ENCODE measurements at places on chromosomes 1 and 21.

GRCh38 chr1:149885339-149886120, 13.8 kb upstream of the BOLA1 start:
- DNase-seq: peak; percentile 68

GRCh38 chr1:246959944-246960693, 28.4 kb upstream of the AHCTF1 start:
- no peak for DNase-seq

DNA sequence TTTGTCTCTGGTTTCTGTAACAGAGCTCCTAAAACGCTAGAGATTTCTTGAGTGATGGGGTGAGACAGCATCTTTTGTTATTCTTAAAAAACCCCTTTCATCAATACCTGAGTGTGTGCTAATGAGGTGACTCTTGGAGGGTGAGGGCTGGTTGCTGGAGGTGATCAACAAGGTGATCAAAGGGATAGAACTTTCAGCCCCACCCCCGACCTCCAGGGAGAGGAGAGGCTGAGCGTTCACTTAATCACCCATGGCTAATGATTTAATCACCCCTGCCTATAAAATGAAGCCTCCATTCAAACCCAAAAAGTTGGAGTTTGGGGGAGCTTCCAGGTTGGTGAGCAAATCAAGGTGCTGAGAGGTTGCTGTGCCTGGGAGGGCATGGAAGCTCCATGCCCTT, 175.4 kb downstream of the SLC35F3 start:
- DNase-seq: no peak

DNA sequence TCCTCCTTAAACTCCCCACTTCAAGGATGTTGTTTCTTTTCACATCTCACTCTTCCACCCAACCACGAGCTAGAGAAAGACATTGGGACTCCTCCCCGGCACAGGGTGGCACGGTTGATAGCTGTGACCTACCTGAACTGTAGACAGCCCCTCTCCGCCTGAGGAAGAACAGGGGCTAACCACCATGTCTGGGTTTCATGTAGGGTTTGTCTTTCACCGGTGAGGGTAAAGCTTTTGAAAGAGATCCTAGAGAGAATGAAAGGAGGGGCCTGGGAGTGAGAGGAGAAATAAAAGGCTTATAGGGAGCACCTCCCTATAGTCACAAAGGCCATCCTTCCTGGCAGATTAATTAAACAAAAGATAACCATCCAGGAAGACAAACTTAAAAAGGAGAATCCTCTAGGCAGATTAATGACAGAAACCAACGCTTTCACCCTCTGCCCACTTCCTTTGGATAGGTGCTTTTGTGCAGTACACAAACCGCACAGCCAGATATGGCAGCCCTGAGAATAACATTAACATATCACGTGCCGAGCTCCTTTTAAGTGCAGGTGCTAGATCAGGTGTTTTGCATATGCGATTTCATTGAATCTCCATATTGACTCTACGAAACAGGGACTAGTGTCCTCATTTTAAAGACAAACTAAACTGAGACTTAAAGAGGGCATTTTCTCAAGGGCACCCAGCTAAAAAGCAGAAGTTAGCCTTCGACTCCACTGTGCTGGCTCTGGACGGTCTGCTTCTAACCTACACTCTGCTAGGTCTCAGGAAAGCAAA, 178.1 kb upstream of the RUNX1 start:
- peak; percentile 30 for DNase-seq

Data from NCI-H1048 (cell line).